ENCODE measurements at places on chromosomes 1 and 21. TPM values are rescaled to one million over a fixed set of nuclear protein-coding genes. Genes with fewer than 3 reads are reported as not detected.

GRCh38 chr21:35603494-35603893 lies 456.8 kb downstream of the SETD4 start:
- no peaks in the 10 kb centered on the region for H3K36me3 ChIP-seq
- H3K27ac ChIP-seq = no peak overlapping the region
- H3K4me3 ChIP-seq = no peak overlapping the region
- peaks cover 2% of the 10 kb centered on the region for H3K27me3 ChIP-seq
- DNase-seq = no peak

DNA sequence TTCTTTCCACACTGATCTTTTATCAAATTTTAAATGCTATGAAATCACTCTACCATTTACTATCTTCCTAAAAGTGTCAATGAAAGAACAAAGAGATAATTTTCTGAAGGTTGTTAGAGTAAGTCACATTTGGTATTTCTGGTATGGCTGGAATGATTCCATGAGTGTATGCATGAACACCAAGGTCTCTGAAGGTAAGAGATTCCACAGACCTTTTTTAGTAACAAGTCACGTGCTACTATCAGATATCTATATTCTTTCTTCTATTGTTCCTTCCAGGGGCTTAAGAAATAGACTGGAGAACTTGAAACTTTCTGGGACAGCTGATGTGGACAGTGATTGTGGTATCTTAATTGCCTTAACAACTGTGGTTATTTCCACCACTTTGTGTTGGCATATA lies 265.0 kb downstream of the SDCCAG8 start:
- no peaks in the 10 kb centered on the region for H3K27me3 ChIP-seq
- H3K27ac ChIP-seq = no peak overlapping the region
- H3K36me3 ChIP-seq = no peaks in the 10 kb centered on the region
- H3K4me1 ChIP-seq = no peaks in the 10 kb centered on the region

DNA sequence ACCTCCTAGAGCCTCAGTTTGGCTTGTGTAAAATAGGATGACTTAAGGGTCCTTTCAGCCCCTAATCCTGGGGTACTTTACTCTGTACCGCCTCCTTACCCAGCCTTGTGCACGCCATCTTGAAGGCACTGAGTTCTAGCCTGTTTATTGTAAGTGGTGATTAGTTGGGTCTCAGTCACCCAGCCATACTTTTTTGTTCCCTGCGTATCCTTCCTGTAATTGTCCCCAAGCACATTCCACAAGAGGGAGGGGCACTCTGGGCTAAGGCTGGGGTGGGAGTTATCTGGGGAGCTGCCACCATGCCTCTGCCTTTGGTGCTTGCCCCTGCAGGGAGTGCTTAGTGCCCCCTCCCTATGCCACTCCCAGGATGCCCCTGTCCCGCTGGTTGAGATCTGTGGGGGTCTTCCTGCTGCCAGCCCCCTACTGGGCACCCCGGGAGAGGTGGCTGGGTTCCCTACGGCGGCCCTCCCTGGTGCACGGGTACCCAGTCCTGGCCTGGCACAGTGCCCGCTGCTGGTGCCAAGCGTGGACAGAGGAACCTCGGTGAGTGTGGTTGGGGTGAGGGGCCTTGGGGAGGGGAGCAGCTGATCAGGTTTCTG lies 856 bp downstream of the FDPS start:
- H3K27ac ChIP-seq = peak overlapping the region; percentile 84
- peak overlapping the region; percentile 64 for H3K4me3 ChIP-seq
- peaks cover 14% of the 10 kb centered on the region for H3K36me3 ChIP-seq

DNA sequence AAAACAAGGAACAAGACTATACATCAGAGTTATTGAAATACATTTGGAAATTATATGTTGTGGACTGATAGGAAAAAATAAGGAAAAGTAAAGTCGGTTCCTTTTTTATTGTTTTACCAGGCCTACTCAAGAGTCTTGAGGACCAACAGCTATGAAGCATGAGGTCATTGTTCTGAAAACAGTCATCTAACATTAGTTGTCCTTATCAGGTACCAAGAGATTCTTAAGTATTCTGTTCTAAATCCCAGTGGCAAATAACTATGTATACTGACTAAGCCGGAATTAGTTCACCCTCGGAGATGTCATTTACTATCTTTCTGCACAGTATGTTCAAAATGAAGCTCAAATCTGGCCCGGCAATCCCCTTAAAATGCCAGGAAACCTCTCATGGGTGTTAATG lies 585 bp downstream of the ADGRL4 start:
- DNase-seq = no peak
- H3K36me3 ChIP-seq = no peaks in the 10 kb centered on the region
- H3K27me3 ChIP-seq = peaks cover 10% of the 10 kb centered on the region
- no peaks in the 10 kb centered on the region for H3K4me1 ChIP-seq
- H3K4me3 ChIP-seq = peak overlapping the region; percentile 13
- no peak overlapping the region for H3K27ac ChIP-seq

- no peak overlapping the region for H3K4me3 ChIP-seq
- H3K27ac ChIP-seq = no peak overlapping the region
- H3K27me3 ChIP-seq = no peaks in the 10 kb centered on the region
Observed at GRCh38 chr1:116958977-116959376, 42.6 kb upstream of the CD101 start.

- H3K36me3 ChIP-seq = no peaks in the 10 kb centered on the region
- peak; percentile 18 for DNase-seq
- no peak overlapping the region for H3K4me3 ChIP-seq
- H3K4me1 ChIP-seq = no peaks in the 10 kb centered on the region
- H3K27ac ChIP-seq = no peak overlapping the region
- H3K27me3 ChIP-seq = no peaks in the 10 kb centered on the region
Observed at GRCh38 chr1:81550753-81551152, 250.0 kb upstream of the ADGRL2 start.

- H3K27me3 ChIP-seq = peaks cover 6% of the 10 kb centered on the region
- H3K36me3 ChIP-seq = no peaks in the 10 kb centered on the region
- no peak overlapping the region for H3K27ac ChIP-seq
- no peak overlapping the region for H3K4me3 ChIP-seq
Observed at GRCh38 chr1:7579831-7580804, 191.0 kb upstream of the VAMP3 start.

DNA sequence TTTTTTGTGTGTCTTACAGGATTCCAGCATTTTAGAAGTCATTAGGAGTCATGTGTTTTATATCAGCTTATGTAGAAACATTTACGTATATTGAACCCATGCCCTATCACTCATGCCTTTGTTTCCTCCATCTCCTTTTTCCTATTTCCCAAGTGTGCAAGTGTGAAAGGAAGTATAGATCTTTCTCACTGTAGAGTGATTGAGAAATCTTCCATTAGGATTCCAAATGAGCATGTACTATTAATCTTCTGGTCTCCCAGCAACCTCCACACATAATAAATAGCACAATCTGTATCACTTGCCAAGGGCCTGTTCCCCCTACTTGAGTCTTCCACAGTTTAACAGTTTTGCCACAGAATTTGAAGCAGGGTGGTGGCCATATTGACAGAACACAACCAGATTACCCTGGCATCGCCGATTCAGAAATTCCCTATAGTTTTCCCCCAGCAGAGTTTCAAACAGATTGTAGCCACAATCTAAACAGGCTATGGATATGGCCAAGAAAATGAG lies 1052.8 kb downstream of the TTLL7 start:
- no peaks in the 10 kb centered on the region for H3K4me1 ChIP-seq
- no peak for DNase-seq
- H3K27me3 ChIP-seq = no peaks in the 10 kb centered on the region
- H3K4me3 ChIP-seq = no peak overlapping the region

GRCh38 chr21:45350206-45350854 lies 54.6 kb upstream of the COL18A1 start:
- H3K36me3 ChIP-seq = no peaks in the 10 kb centered on the region
- H3K4me3 ChIP-seq = no peak overlapping the region
- peaks cover 6% of the 10 kb centered on the region for H3K27me3 ChIP-seq

DNA sequence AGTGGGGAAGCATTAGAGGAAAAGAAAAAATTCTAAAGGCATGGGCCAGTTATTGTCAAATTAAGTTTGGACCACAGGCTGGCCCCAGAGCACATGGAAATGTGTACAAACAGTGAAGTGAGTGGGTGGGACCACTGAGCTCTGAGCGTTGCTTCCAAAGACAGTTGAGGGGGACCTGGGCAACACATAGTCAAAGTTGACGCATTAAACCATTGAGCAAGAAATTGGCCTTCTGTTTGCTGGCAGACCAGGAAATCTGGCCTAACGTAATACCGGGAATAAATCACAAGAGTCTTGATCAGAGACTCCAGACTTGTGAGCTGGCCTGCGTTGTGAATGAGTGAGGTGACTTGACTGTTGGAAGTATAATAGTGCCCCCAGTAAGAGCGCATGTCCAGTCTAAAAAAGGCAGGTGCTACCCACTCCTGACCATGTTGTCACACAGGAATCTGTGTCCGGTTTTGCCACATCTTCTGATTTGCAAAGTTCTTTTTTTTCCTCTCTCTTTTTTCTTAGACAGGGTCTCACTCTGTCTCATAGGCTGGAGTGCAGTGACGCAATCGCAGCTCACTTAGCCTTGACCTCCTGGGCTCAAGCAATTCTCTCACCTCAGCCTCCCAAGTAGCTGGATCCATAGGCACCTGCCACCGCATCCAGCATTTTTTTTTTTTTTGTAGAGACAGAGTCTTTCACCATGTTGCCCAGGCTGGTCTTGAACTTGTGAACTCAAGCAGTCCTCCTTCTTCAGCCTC lies 10.7 kb downstream of the EPHB2 start:
- H3K27ac ChIP-seq = no peak overlapping the region
- DNase-seq = no peak
- H3K36me3 ChIP-seq = peaks cover 17% of the 10 kb centered on the region

DNA sequence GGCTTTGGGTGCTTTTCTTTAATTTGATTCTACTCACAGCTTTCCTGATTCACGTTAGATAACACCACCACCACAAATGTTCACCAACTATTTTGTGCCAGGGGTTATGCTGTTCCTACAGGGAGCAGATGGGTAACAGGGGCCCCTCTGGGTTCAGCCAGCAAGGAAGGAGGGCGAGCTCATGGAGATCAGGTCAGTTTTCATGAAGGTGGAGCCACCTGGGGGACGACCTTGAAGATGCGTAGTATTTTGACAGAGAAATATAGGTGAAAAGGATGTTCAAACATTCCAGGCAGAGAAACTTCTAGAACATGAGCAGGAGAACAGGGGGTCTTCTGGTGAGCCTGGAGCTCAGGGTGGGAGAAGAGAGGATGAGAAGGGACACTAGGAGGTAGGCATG lies 28.9 kb downstream of the KIAA0040 start:
- H3K27ac ChIP-seq = no peak overlapping the region
- no peak for DNase-seq
- no peak overlapping the region for H3K4me3 ChIP-seq
- H3K36me3 ChIP-seq = peaks cover 36% of the 10 kb centered on the region
- no peaks in the 10 kb centered on the region for H3K4me1 ChIP-seq
- no peaks in the 10 kb centered on the region for H3K27me3 ChIP-seq

DNA sequence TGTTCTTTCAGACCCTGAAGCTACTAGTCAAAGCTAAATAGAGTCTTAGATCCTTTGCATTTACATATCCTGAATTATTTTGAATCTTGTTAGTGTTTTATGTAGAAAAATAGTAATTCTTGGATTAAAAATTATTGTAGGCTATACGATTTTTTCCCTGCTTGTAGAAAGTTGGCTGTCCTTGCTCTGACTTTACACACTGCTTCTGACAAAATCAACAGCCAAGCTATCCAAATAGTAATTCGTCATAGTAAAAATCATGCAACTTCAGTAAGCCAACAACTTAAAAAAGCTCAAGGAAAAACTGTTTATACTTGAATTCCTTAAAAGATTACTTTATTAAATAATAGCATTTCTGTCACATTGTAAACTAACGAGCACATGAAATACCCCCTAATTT lies 7.5 kb upstream of the KRTAP23-1 start:
- H3K27me3 ChIP-seq = no peaks in the 10 kb centered on the region
- no peaks in the 10 kb centered on the region for H3K4me1 ChIP-seq
- H3K36me3 ChIP-seq = no peaks in the 10 kb centered on the region
- H3K4me3 ChIP-seq = no peak overlapping the region

GRCh38 chr1:185517808-185518419 lies 200.9 kb upstream of the IVNS1ABP start:
- no peak for DNase-seq
- H3K36me3 ChIP-seq = no peaks in the 10 kb centered on the region
- H3K4me3 ChIP-seq = no peak overlapping the region
- H3K27me3 ChIP-seq = no peaks in the 10 kb centered on the region

DNA sequence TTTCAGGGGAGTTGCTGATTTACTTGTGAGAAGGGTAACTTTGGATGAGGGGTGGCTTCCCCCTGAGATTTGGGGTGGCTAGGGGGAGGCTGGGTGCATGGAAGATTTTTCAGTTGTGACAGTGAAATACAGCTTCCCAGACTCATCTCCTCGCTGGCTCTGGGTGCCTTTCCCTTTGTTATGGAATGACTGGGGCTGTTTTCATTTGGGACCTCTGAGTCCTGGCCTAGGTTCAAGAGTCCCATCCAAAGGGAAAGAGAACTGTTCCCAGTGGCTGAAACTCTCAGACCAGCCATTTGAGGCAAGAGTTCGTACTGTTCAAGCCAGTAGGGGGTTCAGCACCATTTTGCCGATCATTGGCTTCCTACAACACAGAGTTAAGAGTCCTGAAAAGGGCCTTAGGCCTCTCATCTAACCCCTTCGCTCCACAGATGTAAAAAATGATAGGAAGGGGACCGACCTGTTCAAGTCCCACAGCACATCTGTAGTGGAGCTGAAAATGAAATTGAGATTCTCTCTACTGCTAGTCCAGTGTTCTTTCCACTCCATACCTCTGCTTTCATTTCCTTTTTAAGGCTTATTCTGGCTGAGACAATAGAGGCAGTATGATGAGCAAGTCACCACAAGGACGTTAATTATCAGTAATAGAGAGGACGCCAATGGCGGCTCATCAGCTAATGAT lies 958 bp downstream of the DDR2 start:
- H3K4me3 ChIP-seq = peak overlapping the region; percentile 45
- H3K36me3 ChIP-seq = no peaks in the 10 kb centered on the region
- H3K27ac ChIP-seq = peak overlapping the region; percentile 84
- DNase-seq = peak; percentile 17
- H3K27me3 ChIP-seq = no peaks in the 10 kb centered on the region
- H3K4me1 ChIP-seq = peaks cover 6% of the 10 kb centered on the region

GRCh38 chr1:47395433-47395832 lies 20.7 kb upstream of the FOXE3 start:
- H3K4me1 ChIP-seq = no peaks in the 10 kb centered on the region
- no peak overlapping the region for H3K4me3 ChIP-seq
- no peaks in the 10 kb centered on the region for H3K36me3 ChIP-seq
- no peak for DNase-seq
- H3K27ac ChIP-seq = no peak overlapping the region

DNA sequence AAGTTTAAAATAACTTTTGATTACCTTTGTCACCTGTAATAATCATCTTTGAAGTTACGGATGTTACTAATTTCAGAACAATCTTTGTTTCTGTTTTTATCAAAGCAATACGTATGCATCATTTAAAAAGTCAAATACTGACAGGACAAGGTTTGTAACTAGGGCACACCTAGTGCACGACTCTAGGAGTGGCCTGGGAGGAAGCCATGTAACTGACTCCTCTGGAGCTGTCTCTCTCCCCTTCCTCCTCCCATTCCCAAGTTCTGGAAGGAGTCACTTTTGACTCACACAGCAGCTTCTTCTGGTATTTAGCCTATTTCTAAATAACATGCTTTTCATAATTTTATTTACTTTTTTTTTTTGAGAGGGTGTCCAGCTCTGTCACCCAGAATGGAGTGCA lies 11.8 kb upstream of the RAP1GAP start:
- H3K27ac ChIP-seq = no peak overlapping the region
- no peak for DNase-seq
- H3K4me1 ChIP-seq = no peaks in the 10 kb centered on the region
- H3K36me3 ChIP-seq = peaks cover 40% of the 10 kb centered on the region
- H3K4me3 ChIP-seq = no peak overlapping the region

CCDC185 gene
- not detected for polyA plus RNA-seq

KLHDC7A gene
- polyA plus RNA-seq = 4.0 TPM

S100A3 gene
- not detected for polyA plus RNA-seq

C8A gene
- 0.34 TPM for polyA plus RNA-seq

GAS5 gene
- 835 TPM for polyA plus RNA-seq

BSND gene
- polyA plus RNA-seq = not detected

CFHR4 gene
- not detected for polyA plus RNA-seq

TSPAN2 gene
- 14.0 TPM for polyA plus RNA-seq

CRP gene
- polyA plus RNA-seq = not detected
